ENCODE measurements at places on chromosomes 5 and 9.

GRCh38 chr9:136133191-136133958 lies 14.7 kb upstream of the TMEM250 start:
- no peak for DNase-seq

- DNase-seq = no peak
Measured at GRCh38 chr5:126437721-126438120, 14.5 kb downstream of the GRAMD2B start.

GRCh38 chr5:88691230-88691582 lies 191.8 kb downstream of the MEF2C start:
- no peak for DNase-seq

DNA sequence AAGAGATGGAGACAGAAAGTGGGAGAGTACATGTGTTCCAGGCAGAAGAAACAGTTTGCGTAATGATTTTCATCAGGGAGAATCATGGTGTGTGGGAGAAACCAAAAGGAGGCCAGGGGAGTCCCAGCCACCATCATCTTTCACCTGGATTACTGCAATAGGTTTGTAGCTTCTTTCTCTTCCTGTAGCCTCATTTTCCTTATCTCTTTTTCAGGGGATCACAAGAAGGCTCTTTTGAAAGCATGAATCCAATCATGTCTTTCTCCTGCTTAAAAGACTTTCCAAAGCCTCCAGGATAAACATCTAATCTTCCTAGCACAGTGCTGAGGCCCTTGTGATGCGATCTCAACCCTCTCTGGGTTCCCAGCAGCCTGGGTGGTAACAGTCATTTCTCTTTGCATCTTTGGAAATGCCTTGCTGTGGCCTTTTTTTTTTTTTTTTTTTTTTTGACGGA lies 10.3 kb upstream of the GPBP1 start:
- DNase-seq = no peak

GRCh38 chr9:75084081-75084672 lies 3.8 kb downstream of the NMRK1 start:
- no peak for DNase-seq

DNA sequence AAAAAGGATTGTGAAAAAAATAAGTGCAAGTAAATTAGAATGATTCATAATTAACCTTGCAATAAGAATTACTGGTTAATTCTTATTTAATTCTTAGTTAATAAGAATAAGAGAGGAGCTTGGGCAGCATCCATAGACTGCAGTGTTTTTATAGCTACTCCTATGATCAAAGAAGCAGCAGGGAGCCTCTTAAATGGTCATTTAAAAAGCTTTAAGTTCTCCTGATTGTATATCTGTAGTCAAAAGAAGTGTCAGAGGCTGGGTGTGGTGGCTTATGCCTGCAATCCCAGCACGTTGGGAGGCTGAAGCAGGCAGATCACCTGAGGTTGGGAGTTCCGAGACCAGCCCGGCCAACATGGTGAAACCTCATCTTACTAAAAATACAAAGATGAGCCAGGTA lies 14.4 kb downstream of the ACER2 start:
- DNase-seq = no peak

DNA sequence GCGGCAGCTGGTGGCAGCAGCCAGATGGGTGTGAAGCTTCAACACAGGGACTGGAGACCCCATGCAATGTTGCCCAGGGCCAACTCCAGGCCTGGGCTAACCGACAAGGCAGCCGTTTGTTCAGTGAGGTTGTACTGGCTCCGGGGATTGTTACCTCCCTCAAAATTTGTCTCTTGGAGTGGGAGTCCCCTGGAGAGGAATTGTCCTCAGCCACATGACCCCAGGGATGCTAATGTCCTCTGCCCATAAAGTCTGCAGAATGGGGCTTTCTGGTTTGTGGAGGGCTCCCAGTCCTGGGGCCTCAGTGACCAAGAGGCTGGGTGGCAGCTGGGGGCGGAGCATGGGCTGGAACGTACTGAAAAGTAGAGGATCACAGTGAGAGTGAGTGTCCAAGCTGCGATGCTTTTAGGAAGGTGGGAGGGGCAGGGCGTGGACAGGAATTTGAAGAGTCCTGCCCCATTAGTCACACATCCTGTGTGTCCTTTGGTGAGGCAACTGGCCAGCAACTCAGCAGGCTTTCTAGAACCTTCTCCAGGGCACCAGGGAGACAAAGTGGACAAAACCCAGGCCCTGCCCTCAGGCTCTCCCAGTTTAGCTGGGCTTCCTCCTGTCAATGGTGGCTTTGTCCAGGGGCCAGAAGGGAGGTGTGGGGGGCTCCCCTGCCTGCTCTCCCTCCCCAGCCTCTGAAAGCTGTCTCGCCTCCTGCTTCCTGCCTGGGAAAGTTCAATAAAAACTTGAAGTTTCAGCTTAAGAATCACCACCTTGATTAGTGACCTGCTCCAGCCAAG lies 114.0 kb downstream of the NSG2 start:
- DNase-seq = no peak

DNA sequence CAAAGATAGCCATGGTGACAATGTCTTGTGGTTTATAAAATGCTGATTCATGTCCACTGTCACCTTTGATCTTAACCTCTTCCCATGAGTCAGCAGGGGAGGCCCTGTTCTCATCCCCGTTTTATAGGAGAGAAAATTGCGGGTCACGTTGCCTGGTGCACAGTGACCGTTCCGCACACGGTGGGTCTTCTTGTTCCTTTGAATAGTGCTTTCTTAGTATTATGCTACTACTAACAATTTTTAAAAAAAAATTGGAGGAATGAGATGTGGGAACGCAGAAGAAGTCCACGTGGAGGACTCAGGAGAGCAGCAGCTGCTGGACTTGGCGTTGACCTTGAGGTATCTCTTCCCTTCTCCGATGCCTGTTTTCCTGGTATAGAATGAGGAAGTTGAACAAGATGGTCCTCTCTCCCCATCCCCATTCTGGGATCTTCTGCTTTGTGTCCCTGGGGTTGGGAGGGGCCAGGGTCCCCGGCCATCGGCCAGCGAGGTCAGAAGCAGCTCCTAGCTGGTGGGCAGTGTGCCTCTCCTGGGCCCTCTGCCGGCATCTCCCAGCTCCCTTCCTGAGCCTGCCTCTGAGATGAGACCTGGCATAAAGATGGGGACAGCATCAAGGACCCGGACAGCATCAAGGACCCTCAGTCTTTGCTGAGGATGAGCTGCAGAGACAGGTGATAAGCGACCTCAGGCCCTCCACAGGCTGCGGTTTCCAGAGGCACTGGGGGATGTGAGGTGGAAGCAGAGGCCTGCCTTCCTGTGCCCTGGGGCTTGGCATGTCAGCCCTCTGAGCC lies 143.9 kb downstream of the C9orf50 start:
- no peak for DNase-seq

GRCh38 chr5:147968855-147969254 lies 62.5 kb upstream of the C5orf46 start:
- no peak for DNase-seq

DNA sequence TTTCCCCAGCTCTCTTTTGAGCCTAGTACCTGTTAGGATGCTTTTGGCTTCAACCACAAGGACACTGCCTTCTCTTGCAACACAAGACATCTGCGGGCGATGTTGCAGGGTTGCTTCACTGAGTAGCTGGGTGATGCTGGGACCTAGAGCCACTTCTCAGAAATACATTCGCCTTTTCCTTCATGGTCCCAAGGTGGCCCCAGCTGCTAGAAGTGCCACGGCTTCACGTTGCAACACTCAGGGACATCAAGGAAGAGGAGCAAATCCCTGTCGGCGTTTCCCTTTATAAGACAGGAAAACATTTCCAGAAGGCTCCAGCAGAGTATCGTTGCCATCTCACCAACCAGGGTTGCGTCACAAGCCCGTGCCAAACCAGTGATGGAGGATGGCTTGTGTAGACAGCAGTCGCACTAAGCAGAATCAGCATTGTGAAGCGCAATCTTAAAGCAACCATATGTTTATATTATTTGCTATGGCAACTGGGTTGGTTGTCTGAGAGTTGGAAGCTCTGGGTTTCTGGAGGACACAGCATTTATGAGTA lies 62.7 kb downstream of the ANKRD33B start:
- DNase-seq = no peak

Measured in stimulated activated CD4-positive, alpha-beta T cell treated with anti-CD3 and anti-CD28 coated beads, Interleukin-12 subunit alpha, Interleukin-12 subunit beta, amount 100 ng/mL, for 4 hours (primary cell).